Sciatic nerve (tissue), 2 donors: ENCODE measurements at places on chromosomes 6 and 20. TPM values are rescaled to one million over a fixed set of nuclear protein-coding genes. Genes with fewer than 3 reads are reported as not detected.

Gene CENPW
- 2.8 TPM for total RNA-seq

Gene KCNQ2
- not detected for total RNA-seq

Gene SNAI1
- 32.6 TPM for total RNA-seq

Gene PSMB9
- 41.1 TPM for total RNA-seq

Gene ARMH2
- not detected for total RNA-seq

Gene RIPOR2
- 17.0 TPM for total RNA-seq

Gene GABRR1
- total RNA-seq = 0.27 TPM

Gene CDH26
- 3.6 TPM for total RNA-seq

Gene C20orf204
- total RNA-seq = 2.1 TPM

Gene RIPK1
- total RNA-seq = 25.9 TPM

Gene PNLDC1
- total RNA-seq = not detected

Gene SLC17A1
- total RNA-seq = not detected

Gene AVP
- not detected for total RNA-seq

Gene CDH4
- 2.2 TPM for total RNA-seq

Gene CST1
- 2.5 TPM for total RNA-seq

Gene SYCP2
- total RNA-seq = 6.7 TPM

Gene EYS
- total RNA-seq = 0.31 TPM

Gene GGTLC1
- not detected for total RNA-seq

Gene MED23
- 32.5 TPM for total RNA-seq

Gene IRF4
- total RNA-seq = 4.7 TPM

Gene POU5F1
- 0.76 TPM for total RNA-seq

Gene DST
- total RNA-seq = 526 TPM

Gene CASS4
- total RNA-seq = 2.4 TPM

Gene OXT
- not detected for total RNA-seq

Gene SLC22A2
- not detected for total RNA-seq

Gene MRPS10
- 23.0 TPM for total RNA-seq

Gene GSTA1
- total RNA-seq = 0.49 TPM
